ENCODE measurements at places on chromosomes 16 and 17.

GRCh38 chr17:44317545-44317944 lies 7.1 kb downstream of the SLC25A39 start:
- no peak for DNase-seq

GRCh38 chr17:5610956-5611355 lies 26.6 kb upstream of the NLRP1 start:
- peak; percentile 3 for DNase-seq

GRCh38 chr16:81646561-81646960 lies 132.5 kb upstream of the PLCG2 start:
- DNase-seq, result no peak

- DNase-seq, result no peak
Measured at GRCh38 chr16:88290850-88291830, 91.6 kb upstream of the ZNF469 start.

DNA sequence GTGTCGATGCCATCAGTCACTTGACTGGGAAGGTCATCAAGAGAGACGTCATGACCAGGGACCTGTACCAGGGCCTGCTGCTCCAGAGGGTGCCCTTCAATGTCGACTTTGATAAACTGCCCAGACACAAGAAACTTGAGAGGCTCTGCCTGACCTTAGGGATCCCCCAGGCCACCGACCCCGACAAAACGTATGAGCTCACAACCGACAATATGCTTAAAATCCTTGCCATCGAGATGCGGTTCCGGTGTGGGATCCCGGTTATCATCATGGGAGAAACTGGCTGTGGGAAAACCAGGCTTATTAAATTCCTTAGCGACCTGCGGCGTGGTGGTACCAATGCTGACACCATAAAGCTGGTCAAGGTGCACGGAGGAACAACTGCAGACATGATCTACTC lies 69.6 kb upstream of the ENDOV start:
- DNase-seq, result no peak

- no peak for DNase-seq
Measured at GRCh38 chr17:34996422-34997285, 16.3 kb downstream of the LIG3 start.

- peak; percentile 58 for DNase-seq
Measured at GRCh38 chr16:81266680-81267095, 28.2 kb downstream of the BCO1 start.

DNA sequence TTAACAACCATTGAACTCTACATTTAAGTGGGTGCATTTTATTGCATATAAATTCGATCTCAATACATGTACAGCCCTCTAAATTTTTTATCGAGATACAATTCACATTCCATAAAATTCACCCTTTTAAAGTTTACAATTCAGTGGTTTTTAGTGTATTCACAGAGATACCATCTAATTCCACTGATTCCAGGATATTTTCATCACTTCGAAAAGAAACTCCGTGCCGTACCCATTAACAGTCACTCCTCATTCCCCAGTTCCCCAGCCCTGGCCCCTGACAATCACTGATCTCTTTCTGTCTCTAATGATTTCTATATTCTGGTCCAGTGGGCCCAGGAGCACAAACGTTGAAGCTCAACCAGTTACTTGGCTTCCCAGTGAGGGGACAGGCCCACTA lies 61.4 kb downstream of the CYB5B start:
- DNase-seq, result no peak

All from kidney tubule cell (primary cell).